Right atrium auricular region (tissue), 2 donors: ENCODE measurements at places on chromosomes 1 and 21.
A peak's percentile ranks its signal among the peaks of the same experiment; 100 is the strongest.

- H3K36me3 ChIP-seq, result no peaks in the 10 kb centered on the region
- no peak for DNase-seq
- H3K4me1 ChIP-seq, result no peaks in the 10 kb centered on the region
- H3K27me3 ChIP-seq, result no peaks in the 10 kb centered on the region
- H3K4me3 ChIP-seq, result no peak overlapping the region
- no peak overlapping the region for H3K27ac ChIP-seq
Measured at GRCh38 chr1:172719694-172720138, 60.8 kb downstream of the FASLG start.

DNA sequence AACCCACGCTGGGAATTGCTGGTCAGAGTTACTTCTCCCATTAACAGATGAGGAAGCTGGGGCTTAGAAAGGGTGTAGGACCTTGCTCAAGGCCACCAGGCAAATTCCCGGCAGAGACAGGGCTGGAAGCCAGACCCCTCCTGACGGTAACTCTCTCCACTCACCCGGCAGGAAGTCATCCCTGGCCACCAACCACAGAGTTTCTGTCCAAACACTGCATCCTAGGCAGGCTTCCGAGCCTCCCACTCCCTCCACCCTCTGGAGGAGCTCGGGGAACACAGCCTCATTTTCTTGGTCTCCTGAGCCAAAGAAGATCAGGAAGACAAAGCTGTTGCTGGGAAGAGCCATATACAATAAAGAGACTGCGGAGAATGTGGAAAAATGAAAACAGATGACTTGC is 25.0 kb upstream of the ZNF436 start:
- no peaks in the 10 kb centered on the region for H3K36me3 ChIP-seq
- no peak overlapping the region for H3K4me3 ChIP-seq
- H3K27ac ChIP-seq, result peak overlapping the region; percentile 82
- H3K4me1 ChIP-seq, result peaks cover 30% of the 10 kb centered on the region
- no peaks in the 10 kb centered on the region for H3K27me3 ChIP-seq
- DNase-seq, result peak; percentile 90

GRCh38 chr1:226697151-226697928 is 41.7 kb downstream of the ITPKB start:
- H3K27me3 ChIP-seq, result no peaks in the 10 kb centered on the region
- no peak overlapping the region for H3K27ac ChIP-seq
- no peaks in the 10 kb centered on the region for H3K36me3 ChIP-seq
- no peak for DNase-seq
- no peak overlapping the region for H3K4me3 ChIP-seq

DNA sequence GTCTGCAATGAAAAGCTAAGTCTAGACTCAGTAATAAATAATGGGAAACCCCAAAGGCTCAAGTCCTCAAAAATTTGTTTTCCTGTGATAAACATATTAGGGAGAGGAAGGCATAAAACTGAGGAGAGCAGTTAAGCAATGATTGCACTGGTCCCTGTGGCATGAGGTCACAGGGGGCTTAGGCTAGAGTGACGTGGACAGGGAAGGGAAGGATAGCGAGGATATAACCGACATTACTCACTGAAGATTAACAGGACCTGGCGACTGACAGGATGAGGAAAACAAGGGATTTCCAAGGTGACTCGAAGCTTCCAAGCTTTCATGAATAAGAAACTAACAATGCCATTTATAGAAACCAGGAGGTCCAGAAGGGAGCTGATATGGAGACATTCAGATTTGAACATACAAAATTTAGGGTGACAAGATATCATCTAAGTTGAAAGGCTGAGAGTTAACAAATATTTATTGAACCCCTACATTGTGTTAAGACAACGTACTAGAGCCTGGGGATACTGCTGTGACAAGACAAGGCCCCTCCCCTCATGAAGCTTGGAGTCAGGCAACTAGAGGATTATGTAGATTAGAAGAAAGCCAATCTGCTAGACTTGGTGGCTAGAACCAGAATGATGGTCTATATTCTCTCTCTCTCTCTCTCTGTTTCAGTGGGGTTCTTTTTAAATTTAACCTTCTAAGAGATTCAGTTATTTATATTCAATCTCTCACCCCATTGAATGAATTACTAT is 33.2 kb upstream of the PKN2 start:
- H3K4me1 ChIP-seq, result no peaks in the 10 kb centered on the region
- H3K4me3 ChIP-seq, result no peak overlapping the region
- H3K36me3 ChIP-seq, result no peaks in the 10 kb centered on the region
- H3K27ac ChIP-seq, result no peak overlapping the region
- H3K27me3 ChIP-seq, result no peaks in the 10 kb centered on the region
- no peak for DNase-seq
